RWPE2 (cell line): ENCODE measurements at places on chromosomes 2 and 18.

DNA sequence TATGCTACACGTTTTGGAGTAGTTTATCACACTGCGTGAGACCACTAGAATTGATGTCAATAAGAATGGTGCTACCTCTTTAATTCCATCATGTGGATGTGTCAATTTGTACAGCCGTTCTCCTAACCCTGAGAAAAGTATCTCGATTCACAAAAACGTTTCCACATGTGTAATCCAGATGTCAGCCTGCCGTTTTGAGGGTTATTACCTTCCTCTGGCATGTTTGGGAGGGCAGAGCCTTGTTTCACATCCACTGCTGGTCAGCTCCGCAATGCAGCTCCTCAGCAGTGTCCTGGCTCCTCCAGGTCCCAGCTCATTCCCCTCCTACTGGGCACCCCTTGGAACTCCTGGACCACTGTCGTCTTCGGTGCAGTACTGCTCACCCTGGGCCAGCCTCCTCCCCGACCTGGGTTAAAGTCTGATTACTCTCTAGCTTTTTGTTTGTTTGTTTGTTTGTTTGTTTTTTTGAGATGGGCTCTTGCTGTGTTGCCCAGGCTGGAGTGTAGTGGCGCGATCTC is 34.6 kb downstream of the COPS7B start:
- no peak for DNase-seq

DNA sequence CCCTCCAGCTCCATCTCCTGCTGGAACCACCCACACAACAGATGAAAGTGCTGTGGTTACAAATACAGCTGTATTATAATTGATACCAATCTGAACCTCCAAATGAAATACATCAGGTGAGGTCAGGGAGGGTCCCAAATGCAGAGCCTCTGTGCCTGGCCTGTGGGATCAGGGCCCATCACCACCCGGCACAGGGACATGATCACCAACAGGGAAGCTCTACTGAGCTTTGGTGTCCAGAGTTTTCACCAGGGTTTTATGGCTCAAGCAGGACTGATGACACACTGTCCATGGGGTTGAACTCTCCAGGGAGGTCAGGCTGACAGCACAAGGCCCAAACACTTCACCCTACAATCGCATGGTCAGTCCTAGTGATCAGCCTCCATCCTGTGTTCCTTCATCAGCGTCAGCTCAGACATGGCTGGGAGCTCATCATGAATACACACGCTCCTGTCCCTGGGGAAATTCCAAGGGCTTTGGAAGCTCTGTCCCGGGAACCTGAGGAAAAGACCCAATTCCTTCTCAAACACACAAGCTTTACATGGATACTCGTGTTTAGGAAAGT is 3.9 kb upstream of the PXDN start:
- no peak for DNase-seq

- no peak for DNase-seq
Observed at GRCh38 chr18:65221736-65222135, 529.1 kb upstream of the CDH7 start.

DNA sequence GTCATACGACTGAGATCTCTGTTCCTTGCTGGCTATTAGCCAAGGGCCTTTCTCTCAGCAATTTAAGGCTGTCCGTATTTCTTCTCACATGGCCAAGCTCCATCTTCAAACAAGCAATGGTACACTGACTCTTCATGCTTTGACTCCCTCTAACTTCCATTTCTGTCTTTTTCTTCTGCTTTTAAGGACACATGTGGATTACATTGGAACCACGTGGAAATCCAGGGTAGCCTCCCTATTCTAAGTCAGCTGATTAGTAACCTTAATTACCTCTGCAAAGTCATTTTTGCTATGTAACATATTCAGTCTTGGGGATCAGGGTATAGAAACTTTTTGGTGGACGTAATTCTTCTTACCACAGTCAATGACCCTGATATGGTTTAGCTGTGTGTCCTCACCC is 41.5 kb upstream of the ZNF396 start:
- DNase-seq = no peak

GRCh38 chr2:190696792-190697398 is 48.0 kb downstream of the NAB1 start:
- no peak for DNase-seq

- no peak for DNase-seq
Observed at GRCh38 chr2:146785101-146785500, 1059.7 kb upstream of the ACVR2A start.
